Posterior cingulate gyrus (tissue), 11 donors: ENCODE measurements at places on chromosomes 5 and 9.

- no peak for DNase-seq
These were observed 188.8 kb downstream of the MTRR start for GRCh38 chr5:8057769-8058168.

DNA sequence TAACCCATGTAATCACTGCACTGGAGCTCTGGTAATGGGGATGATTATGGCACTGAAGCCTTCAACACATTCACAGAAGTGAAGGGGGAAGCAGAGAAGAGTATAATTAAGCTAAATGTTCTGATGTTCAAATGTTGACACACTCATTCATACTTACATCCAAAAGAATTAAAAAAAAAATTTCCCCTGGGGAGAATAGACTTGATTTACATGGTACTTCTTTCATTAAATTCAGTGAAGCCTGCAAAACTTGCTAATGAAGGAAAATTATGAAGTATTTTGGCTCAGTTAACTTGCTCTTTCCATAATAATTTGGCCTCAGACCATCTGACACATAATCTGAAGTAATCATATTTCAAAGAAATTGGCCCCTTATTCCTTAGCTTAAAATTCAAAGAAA, 428.8 kb downstream of the SH3GL2 start:
- DNase-seq, result no peak

- no peak for DNase-seq
These were observed 34.7 kb downstream of the ITGA1 start for GRCh38 chr5:52822437-52822836.

DNA sequence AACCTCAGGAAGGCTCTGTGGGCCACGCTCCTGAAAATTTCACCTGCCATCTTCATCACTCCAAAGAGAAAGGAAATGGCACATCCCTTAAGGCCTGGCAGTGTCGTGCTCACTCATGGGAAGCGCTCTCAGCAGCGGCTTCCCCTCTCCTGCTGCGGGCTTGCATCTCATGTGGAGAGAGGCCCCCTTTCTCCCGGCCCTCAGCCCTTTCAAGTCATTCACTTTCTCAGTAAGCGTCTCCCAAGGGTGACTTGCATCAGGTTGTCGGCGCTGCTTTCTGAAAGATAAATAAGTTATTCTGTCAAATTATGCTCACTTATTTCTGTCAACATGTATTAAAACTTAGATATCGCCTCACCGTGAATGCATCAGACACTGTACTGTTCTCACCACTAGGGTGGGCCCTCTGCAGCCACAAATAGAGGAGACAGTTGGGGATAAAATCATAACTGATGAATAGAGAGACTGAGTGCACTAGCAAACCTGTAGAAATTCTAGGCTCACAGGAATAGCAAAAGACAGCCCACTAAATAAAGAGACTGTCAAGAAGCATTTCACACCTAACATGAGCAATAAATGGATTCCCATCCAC, 174.6 kb downstream of the RFK start:
- DNase-seq, result no peak

DNA sequence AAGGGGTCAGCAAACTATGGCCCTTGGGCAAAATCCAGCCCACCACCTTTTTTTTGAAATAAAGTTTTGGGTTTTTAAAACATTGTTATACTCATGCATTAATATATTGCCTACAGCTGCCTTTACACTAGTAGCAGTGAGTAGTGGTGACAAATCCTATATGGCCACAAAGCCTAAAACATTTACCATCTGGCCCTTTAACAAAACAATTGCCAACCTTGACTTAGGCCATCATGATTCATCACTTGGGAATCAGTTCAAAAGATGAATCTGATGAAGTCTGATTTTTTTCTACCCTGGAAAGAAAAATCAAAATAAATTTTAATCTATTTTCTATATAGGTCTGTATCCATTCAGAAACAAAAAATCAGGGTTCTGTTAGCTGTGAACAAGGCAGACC, 484.9 kb downstream of the BNC2 start:
- no peak for DNase-seq

- DNase-seq, result no peak
These were observed 99.8 kb upstream of the SSBP2 start for GRCh38 chr5:81850501-81851357.

- DNase-seq, result no peak
These were observed 8.2 kb upstream of the CCL21 start for GRCh38 chr9:34717996-34718614.

GRCh38 chr9:87796196-87796595, 70.3 kb downstream of the CTSL start:
- DNase-seq, result no peak

GRCh38 chr9:104748359-104749031, 1.0 kb downstream of the NIPSNAP3A start:
- no peak for DNase-seq
